ENCODE measurements at places on chromosomes 2 and 18.

- DNase-seq, result no peak
These were observed 40.5 kb upstream of the SALL3 start for GRCh38 chr18:78939105-78939504.

DNA sequence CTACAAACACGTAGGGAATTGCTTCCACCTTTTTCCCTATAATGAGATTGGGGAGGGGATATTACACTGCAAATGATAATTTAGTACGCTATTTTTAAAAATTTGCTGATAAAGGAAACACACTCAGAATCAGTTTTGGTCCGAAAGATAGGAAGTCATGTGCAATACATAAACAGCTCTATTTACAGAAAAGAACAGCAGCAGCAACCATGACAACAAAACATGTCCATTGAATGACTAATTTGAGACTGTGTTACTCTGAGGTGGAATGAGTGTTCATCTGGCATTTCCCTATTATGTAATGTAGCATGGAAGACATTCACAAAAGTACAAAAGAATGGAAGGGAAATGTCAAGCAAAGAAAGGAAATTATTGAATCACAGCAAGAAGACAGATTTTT, 337.2 kb downstream of the NBAS start:
- DNase-seq, result no peak

- no peak for DNase-seq
These were observed 25.8 kb downstream of the CIDEA start for GRCh38 chr18:12279781-12280531.

- no peak for DNase-seq
These were observed 20.9 kb downstream of the GKN2 start for GRCh38 chr2:68931799-68932198.

DNA sequence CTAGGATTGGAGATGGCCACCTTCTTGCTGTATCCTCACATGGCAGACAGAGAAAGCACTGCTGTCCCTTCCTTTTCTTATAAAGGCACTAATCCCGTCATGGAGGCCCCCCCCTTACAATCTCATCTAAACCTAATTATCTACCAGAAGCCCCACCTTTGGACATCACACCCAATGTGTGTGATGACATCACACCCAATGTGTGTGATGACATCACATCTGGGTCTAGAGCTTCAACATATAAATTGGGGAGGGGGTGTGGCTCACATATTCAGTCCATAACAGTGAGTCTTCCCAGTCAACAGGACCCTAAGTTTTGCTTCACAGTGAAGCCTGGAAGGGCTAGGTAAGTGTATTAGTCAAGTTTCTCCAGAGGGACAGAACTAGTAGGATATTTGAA, 213.1 kb downstream of the NYAP2 start:
- no peak for DNase-seq

DNA sequence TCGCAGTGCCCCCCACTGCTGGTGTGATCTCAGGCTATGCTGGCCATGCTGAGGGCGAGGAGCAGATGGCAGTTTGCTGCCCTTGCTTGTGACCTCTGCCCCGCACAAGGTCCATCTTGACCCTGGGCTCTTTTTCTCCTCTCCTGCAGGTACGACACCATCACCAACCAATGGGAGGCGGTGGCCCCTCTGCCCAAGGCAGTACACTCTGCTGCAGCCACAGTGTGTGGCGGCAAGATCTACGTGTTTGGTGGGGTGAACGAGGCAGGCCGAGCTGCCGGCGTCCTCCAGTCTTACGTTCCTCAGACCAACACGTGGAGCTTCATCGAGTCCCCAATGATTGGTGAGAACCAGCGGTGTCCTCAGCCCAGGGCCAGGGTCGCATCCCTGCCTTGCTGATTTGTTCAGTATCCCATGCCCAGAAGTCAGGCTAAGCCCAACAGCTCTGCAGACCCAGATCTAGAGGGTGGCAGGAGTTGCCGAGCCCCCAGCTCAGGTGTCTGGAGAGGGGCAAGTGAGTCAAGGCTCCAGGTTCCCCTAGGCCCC, 223.8 kb downstream of the ATAD2B start:
- DNase-seq, result no peak

- no peak for DNase-seq
These were observed 26.6 kb downstream of the EML6 start for GRCh38 chr2:54750040-54750439.

DNA sequence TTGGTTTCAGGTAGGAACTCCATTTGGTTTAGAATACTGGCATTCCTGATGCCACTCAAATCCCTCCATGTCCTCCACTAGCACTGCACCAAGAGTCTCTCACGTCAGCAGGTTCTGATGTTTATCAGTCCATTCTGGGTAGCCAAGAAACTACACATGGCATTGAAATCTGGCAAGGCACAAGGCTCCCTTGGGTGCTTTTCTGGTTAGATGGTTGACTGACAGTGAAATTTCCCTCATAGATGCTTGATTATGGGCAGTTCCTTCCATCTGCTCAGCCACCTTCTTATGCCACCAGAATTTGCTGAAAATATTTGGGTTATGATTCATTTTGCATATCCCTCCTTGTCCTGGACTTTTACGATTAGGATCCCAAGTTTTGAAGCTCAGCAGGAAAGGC, 32.6 kb downstream of the EDAR start:
- DNase-seq, result no peak

- no peak for DNase-seq
These were observed 39.0 kb downstream of the GLI2 start for GRCh38 chr2:120774557-120775160.

DNA sequence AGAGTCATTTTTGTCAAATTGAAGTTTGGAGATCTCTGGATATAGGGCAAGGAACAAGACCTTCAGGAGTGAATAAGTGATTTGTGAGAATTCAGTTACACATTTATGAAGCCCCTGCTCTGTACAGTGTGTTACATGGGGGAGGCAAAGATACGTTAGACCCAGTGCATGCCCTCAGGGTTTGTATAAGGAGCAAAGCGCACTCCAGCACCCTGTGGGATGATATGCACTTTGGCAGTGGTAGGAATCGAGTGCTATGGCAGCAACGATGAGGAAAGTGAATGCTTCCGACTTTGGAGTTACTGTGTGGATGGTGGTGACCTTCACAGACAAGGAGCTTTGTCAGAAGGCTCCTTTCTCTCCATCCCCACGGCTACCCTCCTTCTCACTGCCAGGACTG, 74.3 kb upstream of the ALPP start:
- no peak for DNase-seq

GRCh38 chr18:62898359-62898758, 183.0 kb downstream of the PHLPP1 start:
- DNase-seq, result no peak

DNA sequence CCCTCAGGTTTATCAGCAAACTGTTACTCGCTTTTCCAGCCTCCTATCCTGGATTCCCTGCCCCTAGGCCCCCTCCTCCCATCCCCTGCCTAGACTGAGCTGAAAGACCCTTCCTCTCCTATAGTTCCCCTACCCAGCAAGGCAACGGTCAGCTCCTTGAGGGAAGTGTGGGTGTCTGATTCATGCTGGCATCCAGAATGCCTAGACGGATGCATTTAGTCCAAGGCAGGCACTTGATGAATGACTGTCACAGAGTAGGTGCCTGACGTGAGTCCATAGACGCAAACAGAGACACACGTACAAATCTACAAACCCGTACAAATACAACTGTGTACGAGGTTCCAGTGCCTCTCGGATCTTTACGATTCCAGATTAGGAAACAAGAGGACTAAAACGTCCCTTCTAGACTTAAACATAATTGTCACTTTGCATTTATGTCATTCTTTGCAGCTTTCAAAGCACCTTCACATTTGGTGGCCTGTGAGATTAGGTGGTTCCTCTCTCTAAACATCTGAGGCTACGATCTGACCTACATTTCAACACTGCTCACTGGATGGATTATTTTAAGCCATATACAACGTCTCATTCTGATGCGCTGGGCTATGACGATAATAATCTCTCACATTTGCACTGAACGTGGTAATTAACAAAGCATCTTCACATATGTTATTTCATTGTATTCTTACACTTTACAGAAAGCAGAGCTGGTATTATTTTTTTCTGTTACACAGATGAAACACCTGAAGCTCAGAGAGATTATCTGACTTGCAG, 36.7 kb downstream of the DNMT3A start:
- DNase-seq, result no peak

DNA sequence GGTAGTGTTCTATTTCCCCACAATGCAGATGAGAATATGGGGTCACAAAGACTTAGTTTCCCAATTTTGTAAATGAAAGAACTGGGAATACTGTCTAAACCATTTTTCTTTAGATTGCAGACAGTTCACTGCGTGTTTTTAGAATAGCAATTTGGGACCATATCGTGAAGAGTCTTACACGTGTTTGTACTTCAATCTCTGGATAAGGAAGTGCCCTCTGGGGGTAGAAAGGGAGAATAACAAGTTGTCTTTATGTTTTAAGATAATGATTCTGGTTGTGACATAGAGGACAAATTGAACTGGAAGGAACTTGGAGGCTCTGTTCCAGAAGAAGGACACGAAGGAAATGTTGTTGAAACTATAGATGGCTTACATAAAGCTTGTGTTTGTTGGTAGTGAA, 457.7 kb downstream of the CBLN2 start:
- no peak for DNase-seq

- DNase-seq, result no peak
These were observed 9.9 kb downstream of the OBSL1 start for GRCh38 chr2:219561179-219562048.

DNA sequence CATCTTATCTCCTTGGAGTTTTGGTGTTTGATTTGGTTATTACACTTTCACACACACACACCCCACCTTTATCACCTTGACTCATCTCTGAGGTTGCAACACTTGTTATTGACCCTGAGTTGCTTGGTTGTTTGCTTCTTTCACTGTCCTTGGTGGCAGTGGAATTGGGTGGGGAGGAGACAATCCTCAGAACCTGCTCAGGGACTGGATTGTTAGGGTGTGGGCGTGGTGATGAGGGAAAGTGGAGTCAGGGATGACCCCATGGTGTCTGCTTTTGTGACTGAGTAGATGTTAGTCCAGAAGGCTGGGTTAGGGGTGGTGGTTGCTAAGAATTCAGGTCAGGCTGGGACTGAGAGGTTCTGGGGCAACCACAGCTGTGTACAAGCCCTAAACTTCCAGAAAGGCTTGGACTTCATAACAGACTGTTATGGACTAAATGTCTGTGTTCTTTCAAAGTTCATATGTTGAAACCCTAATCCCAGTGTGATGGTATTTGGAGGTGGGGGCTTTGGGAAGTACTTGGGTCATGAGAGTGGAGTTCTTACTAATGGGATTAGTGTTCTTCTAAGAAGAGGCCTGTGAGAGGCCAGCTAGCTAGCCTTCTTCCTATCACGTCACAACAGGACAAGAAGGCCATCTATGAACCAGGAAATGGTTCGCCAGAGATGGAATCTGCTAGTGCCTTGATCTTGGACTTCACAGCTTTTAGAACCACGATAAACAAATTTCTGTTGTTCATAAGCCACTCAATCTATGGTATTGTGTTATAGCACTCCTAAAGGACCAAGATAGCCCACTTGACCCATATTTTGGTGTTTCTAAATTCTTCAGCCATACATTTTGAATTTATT, 3.4 kb upstream of the DIS3L2 start:
- no peak for DNase-seq

GRCh38 chr2:168782271-168782670, 20.2 kb upstream of the NOSTRIN start:
- DNase-seq, result no peak

- DNase-seq, result no peak
These were observed 33.6 kb downstream of the HPCAL1 start for GRCh38 chr2:10336283-10336682.

- DNase-seq, result no peak
These were observed 55.0 kb upstream of the DAPL1 start for GRCh38 chr2:158740127-158740526.

- DNase-seq, result no peak
These were observed 53.3 kb upstream of the ZBTB7C start for GRCh38 chr18:48462510-48462909.

GRCh38 chr2:195606179-195606578, 50.8 kb upstream of the SLC39A10 start:
- no peak for DNase-seq

- peak; percentile 70 for DNase-seq
These were observed 14.9 kb upstream of the CNNM3 start for GRCh38 chr2:96801005-96801785.

GRCh38 chr2:98175811-98176210, 88.8 kb downstream of the VWA3B start:
- DNase-seq, result no peak

DNA sequence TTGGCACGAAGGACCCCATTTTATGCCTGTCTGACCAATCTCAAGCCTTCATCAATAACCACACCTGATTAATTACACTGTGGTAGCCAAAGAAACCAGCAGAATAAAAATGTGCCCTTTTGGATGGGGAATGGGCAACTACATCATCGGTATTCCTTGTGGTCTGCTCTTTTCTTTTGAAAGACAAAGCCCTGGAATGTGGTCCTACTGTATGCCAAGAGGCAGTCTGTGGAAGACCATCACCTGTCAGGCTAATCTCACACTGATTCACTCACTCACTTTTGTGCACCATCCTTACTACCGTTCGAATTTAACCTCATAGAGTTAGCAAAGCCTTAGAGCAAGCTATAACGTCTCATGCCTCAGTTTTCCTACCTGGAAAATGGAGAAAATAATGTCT, 275.2 kb upstream of the LRRTM1 start:
- DNase-seq, result no peak

DNA sequence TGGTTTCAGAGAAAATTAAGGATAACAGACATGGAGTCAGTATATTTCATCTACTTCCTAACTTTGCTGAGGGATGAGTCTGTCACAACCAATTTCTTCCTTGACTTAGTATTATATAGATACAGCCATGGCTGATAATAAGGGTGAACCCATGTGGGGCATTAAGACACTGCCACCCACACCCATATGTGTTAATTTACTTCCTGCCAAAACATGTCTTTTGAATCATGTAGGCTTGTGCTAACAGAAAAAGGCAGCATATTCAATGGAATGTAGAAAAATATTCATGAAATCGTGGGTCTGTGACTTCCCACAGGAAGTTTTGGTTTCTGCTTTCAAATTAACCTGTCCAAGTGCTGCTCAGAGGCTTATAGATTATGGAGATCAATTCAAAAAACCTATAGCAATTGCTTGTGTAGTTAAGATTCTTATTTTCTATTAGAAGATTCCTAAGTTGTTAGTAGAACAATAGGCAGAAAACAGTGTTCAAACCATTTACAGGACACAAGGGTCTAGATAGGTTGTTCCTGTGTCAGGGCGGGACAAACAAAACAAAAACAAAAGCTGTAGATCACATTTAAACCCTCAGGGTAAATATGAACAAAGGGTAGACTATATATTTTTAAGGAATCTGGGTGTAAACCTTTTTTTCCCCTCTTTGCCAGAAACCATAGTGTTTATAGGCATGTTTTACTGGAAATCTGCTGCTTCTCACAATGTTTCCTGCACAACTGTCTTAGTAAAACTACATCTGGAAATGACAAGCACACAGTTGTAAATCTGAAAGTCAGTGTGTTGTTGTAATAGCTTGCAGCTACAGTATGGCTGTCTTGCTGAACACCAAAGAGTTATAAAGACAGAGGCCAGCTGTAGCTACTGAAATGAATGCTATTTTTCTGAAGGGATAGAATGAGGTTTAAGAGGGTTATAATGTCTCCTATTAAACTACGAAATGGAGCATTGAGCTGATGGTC, 691.2 kb downstream of the EPHA4 start:
- DNase-seq, result no peak

- no peak for DNase-seq
These were observed 377.3 kb upstream of the POU3F3 start for GRCh38 chr2:104476563-104476988.
